Activated CD4-positive, alpha-beta T cell treated with anti-CD3 and anti-CD28 coated beads for 1 hour (primary cell): ENCODE measurements at places on chromosomes 12 and 14.

GRCh38 chr12:64931981-64932380 lies 107.5 kb downstream of the TBC1D30 start:
- no peak for DNase-seq

- no peak for DNase-seq
Observed at GRCh38 chr12:25995906-25996305, 37.4 kb downstream of the RASSF8 start.

DNA sequence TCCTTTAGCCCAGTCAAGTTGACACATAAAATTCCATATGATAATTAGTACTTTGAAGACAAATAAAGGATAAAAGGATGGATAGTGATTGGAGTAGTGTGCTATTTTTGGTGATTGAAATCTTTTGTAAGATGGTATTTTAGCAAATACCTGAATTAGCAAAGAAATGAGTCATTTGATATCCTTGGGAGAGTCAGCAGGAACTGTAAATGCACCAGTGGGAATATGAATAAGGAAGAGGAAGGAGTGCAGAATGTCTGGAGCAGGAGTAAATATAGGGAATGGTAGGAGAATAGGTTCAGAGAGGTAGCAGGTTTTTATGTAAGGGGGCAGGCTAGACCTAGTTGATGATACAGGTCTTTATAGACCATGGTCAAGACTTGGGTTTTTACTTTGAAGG lies 75.0 kb downstream of the TRMT5 start:
- DNase-seq = no peak

DNA sequence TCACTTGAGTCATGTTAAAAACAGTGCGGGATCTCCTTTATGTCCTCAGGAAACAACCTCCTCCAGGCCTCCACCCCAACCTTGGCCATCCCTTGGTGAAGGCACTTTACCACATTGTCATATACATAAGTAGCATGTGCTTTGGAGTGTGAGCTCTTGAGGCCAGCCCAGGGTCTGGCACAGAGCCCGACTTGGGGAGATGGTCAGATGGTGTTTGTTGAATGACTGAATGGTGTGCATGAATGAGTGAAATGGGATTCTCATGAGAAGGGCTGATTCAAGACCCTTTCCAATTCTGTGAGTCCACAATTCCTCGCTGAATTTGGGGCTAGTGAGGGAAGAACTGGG lies 52.9 kb upstream of the DLK1 start:
- DNase-seq = no peak

DNA sequence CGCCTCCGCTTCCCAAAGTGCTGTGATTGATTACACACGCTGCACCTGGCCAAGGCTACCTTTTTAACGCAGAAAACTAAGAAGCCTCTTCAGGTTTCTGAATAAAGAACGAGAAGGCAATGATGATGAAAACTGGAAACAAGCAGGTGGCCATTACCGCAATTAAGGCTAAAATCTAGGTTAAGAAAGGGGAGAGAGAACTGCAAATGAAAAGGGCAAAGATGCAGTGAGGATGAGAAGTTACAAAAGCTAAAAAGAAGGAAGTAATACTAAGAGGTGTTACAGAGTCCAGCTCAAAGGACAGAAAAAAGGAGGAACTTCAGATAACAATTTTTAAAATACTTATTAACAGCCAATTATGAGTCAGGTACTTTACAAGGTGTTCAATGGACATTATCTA lies 79.7 kb downstream of the DUSP16 start:
- no peak for DNase-seq

DNA sequence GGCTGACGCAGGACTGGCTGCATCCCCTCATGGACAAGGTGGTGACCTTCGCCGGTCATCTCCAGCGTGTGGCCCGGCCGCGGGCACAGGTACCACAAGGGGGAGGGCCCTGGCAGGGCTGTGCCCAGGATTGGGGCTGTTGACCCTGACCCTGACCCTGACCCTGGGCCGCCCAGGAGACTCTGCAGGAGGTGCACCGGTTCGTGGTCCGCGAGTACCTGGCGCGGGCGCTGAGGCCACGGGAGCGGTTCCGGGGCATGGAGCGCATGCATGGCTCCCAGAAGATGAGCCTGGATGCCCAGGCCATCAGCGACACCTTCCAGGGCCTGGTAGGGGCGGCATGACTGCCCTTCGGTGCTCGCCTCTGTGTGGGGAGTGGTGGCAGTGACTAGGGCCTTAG lies 12.9 kb downstream of the EXOC3L4 start:
- DNase-seq = no peak
